ENCODE measurements at places on chromosomes 2 and 18.

DNA sequence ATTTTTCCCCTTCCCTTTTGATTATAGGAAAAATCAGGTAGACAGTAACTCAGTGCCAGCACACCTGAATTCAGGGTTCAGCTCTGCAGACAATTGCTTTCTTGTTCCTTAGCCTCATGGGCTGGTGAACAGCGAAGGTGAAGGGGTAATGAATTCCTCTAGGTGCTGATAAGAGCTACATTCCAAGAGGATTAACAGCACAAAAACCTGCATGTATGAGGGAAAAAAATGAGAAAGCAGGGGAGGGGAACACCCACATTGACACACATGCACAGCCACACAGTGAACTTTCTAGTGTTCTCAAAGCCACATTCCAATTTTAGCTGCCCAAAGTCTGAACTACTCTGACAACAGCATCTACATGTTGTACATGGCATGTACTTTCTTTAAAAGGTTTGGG lies 46.1 kb downstream of the SPATS2L start:
- DNase-seq, result no peak

DNA sequence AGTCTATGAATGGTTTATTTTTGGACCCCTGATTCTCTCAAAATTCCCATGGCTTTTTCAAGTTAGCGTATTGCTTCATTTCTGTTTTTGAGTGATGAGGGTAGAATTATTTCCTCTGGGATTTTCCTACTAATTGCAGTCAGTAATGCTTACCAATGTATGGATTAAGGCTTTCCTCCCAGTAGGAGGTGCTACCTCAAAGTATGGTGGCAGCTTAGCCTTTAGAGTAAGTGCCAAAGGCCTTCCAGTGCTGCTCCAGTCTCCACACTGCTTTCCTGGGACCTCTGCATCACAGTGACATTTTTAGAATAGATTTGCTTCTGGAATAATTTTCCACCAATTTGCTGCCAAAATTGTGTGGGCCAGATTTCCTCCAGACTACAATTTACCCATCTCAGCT lies 16.2 kb upstream of the SSB start:
- no peak for DNase-seq

DNA sequence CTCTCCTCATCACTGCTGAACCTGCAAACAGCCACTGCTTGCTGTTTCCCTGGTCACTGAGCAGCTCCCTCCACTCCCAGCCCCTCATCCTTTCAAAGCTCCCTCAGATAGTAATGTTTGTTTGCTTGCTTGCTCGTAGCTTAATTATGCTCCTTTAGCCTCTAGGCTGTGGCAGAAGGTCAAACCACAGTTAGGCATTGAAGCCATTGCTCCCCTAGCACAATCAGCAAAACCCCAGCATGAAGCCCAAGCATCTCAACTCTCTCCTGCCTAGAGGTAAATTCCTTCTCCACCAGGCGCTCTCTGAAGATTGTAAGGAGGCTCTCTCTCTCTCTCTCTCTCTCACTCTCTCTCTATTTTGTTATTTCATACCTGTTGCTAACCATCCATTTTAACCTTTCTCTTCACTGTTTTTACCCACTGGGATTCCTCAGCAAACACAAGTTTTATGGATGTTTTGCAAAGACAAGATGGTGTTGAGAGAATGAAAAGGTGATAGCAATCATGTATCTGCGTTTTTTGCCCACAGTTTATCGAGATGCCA lies 135.9 kb upstream of the HNRNPA3 start:
- DNase-seq, result no peak

DNA sequence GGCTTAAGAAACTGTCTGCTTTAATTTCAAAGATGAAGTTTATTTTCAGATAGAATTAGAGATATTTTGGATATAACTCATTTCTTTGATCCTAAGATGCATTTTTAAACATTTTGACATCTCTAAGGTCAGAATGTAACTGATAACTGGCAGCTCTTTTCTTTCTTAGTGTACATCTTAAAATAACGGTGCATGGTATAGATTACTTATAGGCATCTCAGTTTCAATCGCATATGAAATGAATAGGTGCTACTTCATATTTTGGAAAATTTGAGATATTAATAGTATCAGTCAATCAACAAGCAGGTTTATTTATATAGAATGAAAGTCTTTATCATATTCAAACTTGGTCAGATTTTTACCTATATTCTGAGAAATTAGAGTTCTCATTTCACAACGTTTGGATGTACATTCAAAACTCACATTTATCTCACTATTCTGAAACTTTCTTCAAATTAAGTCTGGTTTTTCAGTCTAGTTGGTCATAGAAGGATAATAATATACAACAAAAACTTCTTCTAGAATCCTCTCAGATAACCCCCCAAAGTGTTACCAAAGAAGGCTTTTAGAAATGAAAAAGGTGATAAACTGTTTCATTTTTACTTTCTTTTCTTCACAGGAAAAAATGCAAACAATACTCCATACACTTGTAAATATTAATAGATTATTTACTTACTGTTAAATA lies 122.8 kb upstream of the WDSUB1 start:
- no peak for DNase-seq

DNA sequence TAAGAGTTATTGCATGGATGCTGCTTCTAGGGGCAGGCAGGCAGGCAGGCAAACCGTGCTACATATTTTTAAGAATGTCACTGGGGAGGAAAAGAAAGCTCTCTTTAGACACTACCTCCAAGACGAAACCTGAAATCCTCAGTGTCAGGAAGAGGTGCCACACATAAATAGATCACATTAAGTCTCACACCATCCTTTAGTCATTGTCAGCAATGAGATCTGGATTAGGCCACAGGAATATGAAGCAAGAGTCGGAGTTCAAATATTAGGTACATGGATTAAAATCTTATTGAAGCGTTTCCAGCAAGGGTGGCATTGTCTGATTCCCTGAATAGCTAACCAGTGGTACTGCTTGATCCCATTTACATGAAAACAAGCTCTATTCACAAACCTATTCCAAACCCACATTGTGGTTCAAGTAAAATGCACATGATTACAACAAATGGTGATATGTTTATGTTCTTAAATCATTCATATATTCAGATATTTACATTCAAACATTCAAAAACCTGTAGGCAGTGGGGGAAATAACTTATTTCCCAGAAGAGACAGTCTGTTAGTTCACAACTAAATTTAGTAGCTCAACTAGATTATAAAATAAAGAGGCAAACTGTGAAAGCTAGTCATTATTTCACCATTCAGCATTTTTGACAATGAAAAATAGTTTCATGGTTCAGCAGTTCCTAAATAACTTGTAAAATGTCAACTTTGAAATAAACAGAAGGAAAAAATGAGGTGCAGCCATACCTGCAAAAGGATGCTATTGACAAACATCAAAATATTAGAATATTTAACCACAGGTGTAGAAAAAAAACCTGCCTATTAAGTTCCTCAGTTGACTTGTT lies 195.4 kb upstream of the SIX3 start:
- DNase-seq, result no peak
